ENCODE measurements at places on chromosomes 5 and 9.

- no peak for DNase-seq
These were observed 84.5 kb downstream of the SLC1A1 start for GRCh38 chr9:4574657-4575243.

GRCh38 chr9:85599540-85600105 is 142.1 kb downstream of the AGTPBP1 start:
- no peak for DNase-seq

GRCh38 chr9:79572032-79572607 is 355 bp downstream of the TLE4 start:
- no peak for DNase-seq

GRCh38 chr5:17014686-17015085 is 78.6 kb upstream of the MYO10 start:
- no peak for DNase-seq

DNA sequence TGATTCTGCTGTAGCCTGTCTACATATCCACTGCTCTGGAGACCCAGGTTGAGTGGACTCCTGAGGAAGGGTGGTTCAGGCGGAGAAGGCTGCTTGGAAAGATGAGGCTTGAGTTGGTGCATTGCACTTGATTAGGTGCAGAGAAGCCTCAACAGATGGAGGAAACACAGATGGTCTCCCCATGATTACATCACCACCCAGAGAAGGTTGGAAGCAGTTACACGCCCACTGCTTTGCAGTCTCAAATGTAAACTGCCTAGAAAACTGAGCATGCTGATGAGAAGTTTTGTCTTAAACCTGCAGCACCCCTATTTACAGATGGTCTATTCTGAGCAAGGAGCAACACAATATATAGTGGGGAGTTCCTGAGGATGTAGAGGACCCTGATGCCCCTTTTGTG is 266.6 kb downstream of the PIK3R1 start:
- no peak for DNase-seq

GRCh38 chr9:106954974-106955850 is 92.2 kb downstream of the ZNF462 start:
- DNase-seq = no peak

GRCh38 chr5:180126716-180127681 is 55.4 kb upstream of the RNF130 start:
- no peak for DNase-seq

GRCh38 chr5:116495786-116496357 is 78.8 kb downstream of the SEMA6A start:
- DNase-seq = no peak

GRCh38 chr9:81534138-81534875 is 155.0 kb downstream of the TLE1 start:
- no peak for DNase-seq

GRCh38 chr9:111957856-111958631 is 61.4 kb downstream of the UGCG start:
- DNase-seq = no peak

- no peak for DNase-seq
These were observed 103.5 kb downstream of the PLCXD3 start for GRCh38 chr5:41406936-41407335.

DNA sequence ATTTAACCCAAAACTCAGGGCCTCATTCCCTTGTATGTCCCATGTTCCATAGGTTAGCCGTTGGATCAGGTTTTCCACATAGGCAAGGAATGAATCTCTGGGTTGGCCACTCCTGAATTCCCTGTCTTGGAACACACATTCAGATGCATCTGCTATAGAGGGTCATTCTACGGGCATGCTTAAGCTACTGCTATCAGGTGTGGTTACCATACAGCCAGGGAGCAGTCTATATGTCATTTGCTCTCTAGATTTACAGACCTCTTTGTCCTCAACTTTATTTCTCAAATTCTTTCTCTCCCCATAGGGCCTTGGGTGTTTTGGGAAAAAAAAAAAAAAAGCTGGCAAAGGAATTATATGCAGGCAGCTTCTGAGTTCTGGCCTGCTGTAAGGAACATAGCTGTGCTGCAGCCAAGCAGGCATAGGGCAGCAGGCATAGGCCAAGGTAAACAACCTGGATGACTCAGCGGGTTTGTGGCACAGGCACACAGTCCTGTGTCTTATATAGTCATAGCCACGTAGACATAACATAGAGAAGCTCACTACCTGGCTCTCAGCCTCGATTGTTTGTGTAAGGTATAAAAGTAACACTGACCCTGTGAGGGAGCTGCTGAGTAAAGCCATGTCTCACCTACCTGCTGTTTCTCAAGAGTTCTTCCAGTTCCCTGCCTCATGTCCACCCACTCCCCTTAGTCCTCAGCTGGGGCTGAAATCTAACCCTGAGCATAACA is 141.5 kb downstream of the OSTF1 start:
- no peak for DNase-seq

DNA sequence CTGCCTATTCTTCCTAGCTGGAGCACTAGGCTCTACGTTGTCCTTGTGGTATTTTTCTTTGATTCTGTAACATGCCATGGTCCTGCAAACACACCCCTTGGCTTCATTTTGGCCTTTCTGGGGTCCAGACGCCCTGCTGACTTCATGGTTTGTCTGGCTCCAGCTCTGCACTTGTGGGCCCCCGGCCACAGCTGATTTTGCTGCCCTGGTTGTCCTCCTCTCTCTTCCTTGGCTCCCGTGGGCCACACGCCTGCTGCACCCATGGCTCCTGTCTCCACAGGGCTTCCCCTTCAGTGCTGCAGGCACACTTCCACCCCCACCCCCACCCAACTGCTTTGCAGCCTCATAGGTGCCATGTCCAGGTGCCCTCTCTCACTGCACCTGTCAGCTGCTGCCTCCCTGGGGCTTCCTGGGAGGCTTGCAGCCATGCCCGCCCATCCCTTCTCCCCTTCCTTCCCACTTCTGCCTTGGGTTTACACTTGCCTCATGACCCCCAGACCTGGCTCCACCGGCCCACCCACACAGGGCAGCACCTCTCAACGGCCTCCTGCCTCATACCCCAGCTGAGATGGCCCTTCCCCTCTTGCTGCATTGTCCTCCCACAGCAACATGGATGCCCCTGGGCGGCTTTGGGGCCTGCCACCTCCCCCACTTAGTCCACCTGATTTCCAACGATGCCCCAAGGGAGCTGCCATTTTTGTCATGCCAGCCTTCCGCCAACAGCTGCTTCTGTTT is 25.6 kb downstream of the SLC6A3 start:
- DNase-seq = no peak

DNA sequence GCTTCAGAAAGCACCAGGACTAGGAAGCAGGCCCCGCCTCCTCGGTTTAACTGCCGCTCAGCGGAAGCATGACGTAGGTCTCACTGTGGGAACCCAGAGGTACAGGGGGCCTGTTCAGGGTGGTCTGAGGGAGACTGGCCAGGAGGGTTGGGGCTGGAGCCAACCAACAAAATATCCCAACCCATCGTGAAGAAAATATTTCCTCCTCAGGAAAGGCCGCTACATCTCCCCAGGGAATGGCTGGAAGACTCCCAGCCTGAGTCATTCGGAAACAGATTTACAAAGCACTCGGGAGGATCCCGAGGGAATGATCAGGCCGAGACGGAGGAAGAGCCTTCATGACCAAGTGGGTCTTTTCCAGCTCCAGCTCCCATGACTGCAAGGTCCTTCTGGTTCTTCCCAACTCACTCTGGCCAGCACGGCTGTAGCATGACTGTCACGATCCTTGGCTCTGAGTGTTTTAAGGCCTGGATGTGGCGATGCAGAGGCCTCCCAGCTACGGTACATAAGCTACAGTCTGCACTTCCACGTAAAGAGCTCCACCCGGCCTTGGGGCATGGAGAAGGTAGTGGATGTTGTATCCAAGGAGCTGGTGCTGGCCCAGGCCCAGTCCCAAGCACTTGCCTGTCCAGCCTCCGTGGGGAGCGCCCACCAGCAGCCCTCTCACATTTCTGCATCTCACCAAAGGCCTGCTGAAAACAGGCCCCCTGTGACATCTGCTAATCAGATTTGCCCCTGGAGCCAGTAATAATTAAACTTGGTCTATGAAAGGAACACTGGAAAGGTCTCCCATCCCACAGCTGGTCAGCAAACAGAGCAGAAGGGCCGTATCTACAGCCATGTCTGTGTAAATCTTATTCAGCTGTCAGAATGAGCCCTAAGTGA is 100.6 kb downstream of the LHFPL2 start:
- no peak for DNase-seq

DNA sequence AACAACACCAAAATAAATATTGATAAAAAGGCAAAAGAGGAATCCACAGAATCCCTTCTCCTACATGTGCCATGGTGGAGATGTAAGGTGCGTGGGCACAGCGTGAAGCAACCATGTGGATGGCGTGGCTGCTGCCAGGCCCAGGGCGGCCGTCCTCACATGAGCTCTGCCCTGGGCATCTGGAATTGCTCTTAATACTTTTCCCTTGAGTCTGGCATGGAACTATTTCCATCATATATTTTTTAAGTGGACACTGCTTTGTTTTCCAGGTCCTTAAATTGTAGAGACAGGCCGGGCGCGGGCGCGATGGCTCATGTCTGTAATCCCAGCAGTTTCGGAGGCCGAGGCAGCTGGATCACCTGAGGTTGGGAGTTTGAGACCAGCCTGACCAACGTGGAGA is 349.3 kb downstream of the IRX1 start:
- DNase-seq = no peak

GRCh38 chr9:29830821-29831220 is 2257.5 kb upstream of the C9orf72 start:
- no peak for DNase-seq

GRCh38 chr9:15271403-15271802 is 35.6 kb downstream of the TTC39B start:
- no peak for DNase-seq

DNA sequence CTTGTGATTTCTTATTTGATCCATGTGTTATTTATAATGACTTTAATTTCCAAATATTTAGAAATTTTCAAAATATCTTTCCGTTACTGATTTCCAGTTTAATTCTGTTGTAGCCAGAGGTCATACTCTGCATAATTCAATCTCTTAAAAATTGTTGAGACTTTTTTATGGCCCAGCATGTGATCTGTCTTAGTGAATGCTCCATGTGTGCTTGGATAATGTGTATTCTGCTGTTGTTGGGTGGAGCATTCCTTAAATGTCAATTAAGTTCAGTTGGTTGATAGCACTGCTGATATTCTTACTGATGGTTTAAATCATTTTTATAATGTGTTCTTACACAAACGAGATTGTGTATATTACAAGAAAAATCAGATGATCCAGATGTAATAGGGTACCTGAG is 180.8 kb downstream of the RGS3 start:
- no peak for DNase-seq
